ENCODE measurements at places on chromosomes 1 and 21. TPM values are rescaled to one million over a fixed set of nuclear protein-coding genes. Genes with fewer than 3 reads are reported as not detected.

GRCh38 chr1:39295901-39296300 is 91.4 kb downstream of the MACF1 start:
- DNase-seq, result no peak
- H3K27me3 ChIP-seq, result no peaks in the 10 kb centered on the region
- H3K27ac ChIP-seq, result peak overlapping the region; percentile 0

DNA sequence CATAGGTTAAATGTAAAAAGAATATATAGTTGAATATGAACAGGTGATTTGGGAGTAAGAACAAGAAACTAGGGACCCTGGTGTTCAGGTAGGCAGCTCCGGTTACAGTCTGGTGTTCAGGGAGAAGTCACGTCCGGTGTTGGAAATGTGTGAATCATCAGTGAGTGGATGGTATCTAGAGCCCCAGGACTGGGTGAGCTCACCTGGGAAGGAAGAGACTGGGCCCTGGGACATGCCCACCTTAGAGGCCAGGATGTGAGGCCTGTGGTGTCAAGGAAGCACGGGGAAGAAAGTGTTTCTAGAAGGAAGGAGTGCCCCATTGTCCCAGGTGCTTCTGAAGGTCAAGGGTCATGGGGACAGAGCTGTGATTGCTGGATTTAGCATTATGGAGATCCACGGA is 1.5 kb upstream of the GJB3 start:
- peaks cover 28% of the 10 kb centered on the region for H3K27me3 ChIP-seq
- no peaks in the 10 kb centered on the region for H3K36me3 ChIP-seq
- H3K4me3 ChIP-seq, result no peak overlapping the region
- peaks cover 9% of the 10 kb centered on the region for H3K4me1 ChIP-seq

DNA sequence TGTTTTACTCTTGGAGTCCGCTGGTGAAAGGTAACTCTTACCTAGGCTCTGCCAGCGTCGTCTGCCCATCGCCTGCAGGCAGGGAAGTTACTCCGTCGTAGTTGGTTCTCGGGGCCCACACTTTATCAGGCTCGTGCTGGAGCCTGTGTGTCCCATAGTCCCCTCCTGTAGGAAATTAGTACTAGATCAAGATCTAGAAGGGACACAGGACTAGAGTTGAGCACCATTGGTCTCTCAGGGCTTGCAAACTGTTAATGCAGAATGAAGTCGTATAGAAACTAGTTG is 940 bp downstream of the SRRM1 start:
- H3K27me3 ChIP-seq, result no peaks in the 10 kb centered on the region
- H3K4me3 ChIP-seq, result peak overlapping the region; percentile 85
- no peaks in the 10 kb centered on the region for H3K36me3 ChIP-seq

S100A7A gene
- total RNA-seq, result not detected

DNA sequence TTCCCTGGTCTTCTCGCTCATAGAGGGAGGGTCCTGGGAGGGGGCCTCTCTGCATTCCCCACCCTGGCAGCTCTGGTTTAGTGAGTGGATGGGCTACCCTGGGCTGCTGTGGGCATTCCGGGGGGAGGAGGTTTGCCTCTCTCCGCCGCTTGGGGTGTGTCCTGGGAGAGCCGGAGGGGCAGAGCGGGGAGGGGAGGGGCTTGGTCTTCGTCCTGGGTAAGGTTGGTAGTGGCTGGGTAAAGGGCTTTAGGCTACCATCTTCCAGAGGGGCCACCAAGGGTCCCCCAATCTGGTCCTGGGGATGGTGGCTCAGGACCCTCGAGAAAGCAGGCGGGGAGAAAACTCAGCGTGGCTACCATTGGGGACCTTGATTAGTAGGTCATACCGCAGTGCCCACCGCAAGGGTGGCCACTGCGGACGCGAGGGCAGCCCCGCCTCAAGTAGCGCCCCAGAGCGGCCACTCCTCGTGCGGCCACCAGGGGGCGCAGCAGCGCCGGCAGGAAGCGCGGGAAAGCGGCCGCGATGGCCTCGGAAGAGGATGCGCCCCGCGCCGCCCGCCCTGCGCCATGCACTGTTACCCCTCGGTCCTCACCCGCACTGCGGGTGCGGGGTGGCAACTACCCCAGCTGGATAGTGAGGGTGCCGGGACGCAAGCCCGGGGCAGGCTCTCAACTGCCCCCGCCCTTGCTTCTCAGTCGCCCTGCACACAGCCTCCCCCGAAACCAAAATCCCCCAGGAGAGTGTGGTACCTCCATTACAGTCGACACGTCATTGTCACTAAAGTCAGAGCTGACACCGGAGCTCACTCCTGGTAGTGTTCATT is 44.1 kb upstream of the SLC25A33 start:
- no peak overlapping the region for H3K27ac ChIP-seq
- no peaks in the 10 kb centered on the region for H3K27me3 ChIP-seq
- no peaks in the 10 kb centered on the region for H3K4me1 ChIP-seq
- peak; percentile 25 for DNase-seq
- H3K4me3 ChIP-seq, result peak overlapping the region; percentile 6

Measured in uterus (tissue), 4 donors.